ENCODE measurements at places on chromosomes 6 and 20. TPM values are rescaled to one million over a fixed set of nuclear protein-coding genes. Genes with fewer than 3 reads are reported as not detected.

The MTFR2 gene
- 0.51 TPM for total RNA-seq

DNA sequence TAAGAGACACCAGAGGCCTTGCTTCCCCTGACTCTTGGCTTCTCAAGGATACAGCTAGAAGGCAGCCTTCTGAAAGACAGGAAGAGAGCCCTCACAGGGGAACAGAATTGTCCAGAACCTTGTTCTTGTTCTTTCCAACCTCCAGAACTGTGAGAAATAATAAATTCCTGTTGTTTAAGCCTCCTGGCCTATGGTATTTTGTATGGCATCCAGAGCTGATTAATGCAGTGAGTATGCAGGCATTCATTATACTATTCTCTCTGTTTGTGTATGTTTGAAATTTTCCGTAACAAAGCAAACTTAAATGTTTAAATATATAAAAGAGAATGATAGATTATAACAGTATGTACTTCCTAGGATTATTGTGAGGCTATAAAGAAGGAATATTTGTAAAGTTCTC is 903.4 kb upstream of the FLRT3 start:
- no peak for DNase-seq

- no peak for DNase-seq
Measured at GRCh38 chr6:37731371-37731770, 33.7 kb upstream of the MDGA1 start.

GRCh38 chr6:105431226-105431625 is 28.3 kb upstream of the PREP start:
- no peak for DNase-seq

DNA sequence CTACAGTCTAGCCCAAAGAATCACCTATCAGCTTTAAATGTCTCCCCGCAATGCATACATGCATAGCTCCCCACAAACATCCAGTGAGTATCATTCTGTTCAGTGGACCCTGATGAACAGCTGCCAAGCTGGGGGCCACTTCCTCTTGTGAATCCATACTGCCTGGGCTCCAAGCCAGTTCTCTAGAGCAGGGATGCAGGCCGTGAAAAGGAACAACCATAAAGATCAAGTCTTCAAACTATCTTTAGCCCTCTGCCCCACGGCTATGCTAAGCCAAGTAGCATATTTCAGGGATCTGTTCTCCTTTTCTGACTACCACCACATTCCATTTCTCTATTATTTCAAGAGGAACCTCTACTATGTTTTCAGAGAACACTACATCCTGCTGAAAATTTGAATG is 191.7 kb upstream of the BTBD3 start:
- DNase-seq: no peak

The TFAP2D gene
- total RNA-seq: not detected

- no peak for DNase-seq
Measured at GRCh38 chr6:89999154-89999553, 104.9 kb downstream of the GJA10 start.

- DNase-seq: no peak
Measured at GRCh38 chr6:159061805-159062563, 17.2 kb upstream of the TAGAP start.

GRCh38 chr6:52704060-52704459 is 33.1 kb downstream of the TMEM14A start:
- DNase-seq: no peak

The SLC17A1 gene
- total RNA-seq: not detected

The ERVFRD-1 gene
- total RNA-seq: not detected

DNA sequence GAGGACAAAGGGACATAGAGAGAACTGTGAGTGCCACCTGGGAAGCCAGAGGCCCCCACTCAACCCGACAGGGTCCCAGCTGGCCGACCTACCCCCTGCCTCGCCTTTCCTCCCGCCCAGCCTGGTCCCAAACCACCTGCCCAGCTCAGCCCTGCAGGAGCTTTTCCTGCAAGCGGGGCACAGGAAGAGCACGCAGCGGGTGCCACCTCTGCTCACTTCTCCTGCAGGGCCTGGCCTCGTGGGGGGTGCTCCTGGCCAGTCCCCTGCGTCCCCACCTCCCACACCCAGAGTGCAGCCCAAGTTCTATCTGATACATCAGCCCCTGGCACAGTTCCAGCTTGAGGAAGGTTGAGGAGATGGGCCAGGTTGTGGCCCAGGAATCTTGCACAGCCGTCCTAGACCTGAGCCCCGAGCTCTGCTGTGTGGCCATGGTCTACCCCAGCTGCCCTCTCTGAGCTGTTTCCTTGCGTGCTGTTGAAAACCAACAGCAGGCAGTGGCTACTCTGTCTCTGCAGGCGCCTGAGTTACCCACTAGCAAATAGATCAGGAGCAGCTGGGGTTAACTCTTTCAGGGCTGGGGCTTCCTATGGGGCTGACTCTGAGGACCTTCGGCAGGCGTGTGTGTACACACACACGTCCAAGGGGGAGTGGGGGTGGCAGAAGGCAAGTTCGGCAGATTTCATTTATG is 1.7 kb downstream of the NECAB3 start:
- DNase-seq: no peak

DNA sequence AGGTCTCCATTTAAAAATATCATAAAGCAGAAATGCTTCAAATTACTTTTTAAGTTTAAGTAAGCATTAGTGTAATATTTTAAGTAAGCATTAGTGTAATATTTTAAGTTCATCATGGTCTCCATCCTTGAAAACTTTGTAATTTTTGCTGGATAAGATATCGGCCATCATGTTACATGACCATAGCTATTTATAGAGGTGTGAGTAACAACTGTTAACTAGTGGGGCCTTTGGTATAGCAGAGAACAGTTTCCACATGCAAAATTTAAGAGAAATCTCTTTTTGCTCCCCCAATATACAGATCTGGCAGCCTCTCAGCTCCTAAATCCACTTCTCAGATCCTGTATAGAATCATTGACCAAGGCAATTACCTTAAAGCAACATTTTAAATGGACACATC is 468 bp downstream of the TRDN start:
- no peak for DNase-seq

Measured in gastrocnemius medialis (tissue), 4 donors.